Spinal cord (tissue), 10 donors: ENCODE measurements at places on chromosomes 7 and 10. TPM values are rescaled to one million over a fixed set of nuclear protein-coding genes. Genes with fewer than 3 reads are reported as not detected.

DNA sequence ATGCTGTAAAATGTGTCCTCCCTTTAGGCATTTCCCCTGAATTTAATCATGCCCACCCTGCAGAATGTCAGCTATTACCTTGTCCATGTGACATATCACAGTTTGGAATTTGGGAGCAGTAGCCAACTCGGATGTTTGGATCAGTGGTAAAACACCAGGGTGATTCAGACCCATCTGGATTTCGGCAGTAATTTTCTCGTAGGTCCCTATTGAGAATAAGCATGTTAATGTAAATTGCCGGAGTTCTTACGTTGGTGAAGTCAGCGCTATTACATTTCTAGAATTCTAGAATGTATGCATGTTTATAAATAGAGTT is 44.1 kb downstream of the HGF start:
- DNase-seq, result no peak

Gene TPK1
- total RNA-seq, result 11.3 TPM

- DNase-seq, result no peak
These were observed 132.7 kb downstream of the DNAJC1 start for GRCh38 chr10:21870849-21871248.

DNA sequence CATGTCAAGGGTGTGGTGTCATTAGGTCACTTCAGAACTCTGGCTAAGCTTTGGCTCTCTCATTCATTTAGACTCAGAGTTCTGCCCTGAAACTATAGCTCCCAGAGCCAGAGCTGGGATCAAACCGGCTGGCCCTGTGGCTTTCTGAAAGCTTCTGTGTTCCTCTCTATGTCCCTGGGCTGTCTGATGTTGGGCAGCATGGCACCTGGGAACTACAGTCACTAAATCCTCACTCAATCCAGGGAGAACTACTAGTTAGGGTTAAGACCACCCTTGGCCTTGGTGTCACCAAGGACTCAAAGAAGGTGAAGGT is 13.2 kb downstream of the ATG9B start:
- no peak for DNase-seq

Gene SEMA3D
- total RNA-seq, result 35.7 TPM

DNA sequence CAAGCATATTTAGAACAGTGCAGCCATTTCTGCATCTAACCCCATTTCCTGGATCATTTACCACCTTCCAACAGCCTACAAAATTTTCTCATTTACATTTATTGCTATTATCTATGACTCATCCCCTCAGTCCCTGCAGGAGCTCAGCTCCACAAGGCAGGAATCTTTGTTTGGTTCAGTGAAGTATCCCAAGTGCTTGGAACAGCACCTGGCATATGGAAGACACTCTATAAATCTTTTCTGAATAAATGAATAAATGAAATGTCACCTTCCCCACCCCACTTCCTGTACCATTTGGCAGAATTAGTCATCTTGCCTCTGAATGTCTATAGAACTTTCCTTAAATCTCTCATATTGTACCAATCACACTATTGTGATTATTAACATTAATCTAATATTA is 110.7 kb downstream of the HIP1 start:
- no peak for DNase-seq

Gene SPRN
- 6.1 TPM for total RNA-seq
